ENCODE measurements at places on chromosomes 5 and 9. TPM values are rescaled to one million over a fixed set of nuclear protein-coding genes. Genes with fewer than 3 reads are reported as not detected.

Gene LCN9
- total RNA-seq = not detected

Gene RASEF
- total RNA-seq = not detected

Gene IL13
- 8.4 TPM for total RNA-seq

Gene CCDC183
- 0.45 TPM for total RNA-seq

GRCh38 chr5:135553688-135554462 lies 18.1 kb upstream of the NEUROG1 start:
- DNase-seq = no peak

DNA sequence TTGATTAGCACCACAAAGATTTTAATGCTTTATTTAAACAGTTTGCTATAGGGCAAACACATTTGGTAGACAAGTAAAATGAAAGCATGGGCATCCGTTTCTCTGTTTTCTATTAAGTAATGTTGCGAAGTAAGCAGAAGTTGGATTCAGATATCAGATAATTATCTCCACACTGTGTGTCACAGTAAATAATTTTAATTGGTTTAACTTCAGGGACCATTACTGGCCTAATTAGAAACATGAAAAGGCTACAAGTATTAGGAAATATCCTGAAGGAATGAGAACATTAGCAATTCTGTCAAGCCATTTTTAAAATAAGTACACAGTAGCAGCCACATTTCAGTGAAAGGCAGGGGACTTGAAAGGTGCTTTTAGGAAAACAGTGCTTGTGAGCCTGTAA lies 975.4 kb downstream of the NR2F1-AS1 start:
- DNase-seq = no peak

- DNase-seq = no peak
Measured at GRCh38 chr5:41648996-41649395, 138.6 kb upstream of the PLCXD3 start.

DNA sequence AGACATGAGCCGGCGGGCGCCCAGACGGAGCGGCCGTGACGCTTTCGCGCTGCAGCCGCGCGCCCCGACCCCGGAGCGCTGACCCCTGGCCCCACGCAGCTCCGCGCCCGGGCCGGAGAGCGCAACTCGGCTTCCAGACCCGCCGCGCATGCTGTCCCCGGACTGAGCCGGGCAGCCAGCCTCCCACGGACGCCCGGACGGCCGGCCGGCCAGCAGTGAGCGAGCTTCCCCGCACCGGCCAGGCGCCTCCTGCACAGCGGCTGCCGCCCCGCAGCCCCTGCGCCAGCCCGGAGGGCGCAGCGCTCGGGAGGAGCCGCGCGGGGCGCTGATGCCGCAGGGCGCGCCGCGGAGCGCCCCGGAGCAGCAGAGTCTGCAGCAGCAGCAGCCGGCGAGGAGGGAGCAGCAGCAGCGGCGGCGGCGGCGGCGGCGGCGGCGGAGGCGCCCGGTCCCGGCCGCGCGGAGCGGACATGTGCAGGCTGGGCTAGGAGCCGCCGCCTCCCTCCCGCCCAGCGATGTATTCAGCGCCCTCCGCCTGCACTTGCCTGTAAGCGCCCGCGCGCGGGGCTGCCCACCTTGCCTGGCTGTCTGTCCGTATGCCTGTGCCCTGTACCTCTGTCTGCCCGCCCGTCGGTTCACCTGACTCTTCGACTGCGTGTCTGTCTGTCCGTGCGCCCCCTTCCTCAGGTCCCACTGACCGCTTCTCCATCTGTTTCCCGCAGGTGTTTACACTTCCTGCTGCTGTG lies 412 bp downstream of the FGF18 start:
- no peak for DNase-seq

DNA sequence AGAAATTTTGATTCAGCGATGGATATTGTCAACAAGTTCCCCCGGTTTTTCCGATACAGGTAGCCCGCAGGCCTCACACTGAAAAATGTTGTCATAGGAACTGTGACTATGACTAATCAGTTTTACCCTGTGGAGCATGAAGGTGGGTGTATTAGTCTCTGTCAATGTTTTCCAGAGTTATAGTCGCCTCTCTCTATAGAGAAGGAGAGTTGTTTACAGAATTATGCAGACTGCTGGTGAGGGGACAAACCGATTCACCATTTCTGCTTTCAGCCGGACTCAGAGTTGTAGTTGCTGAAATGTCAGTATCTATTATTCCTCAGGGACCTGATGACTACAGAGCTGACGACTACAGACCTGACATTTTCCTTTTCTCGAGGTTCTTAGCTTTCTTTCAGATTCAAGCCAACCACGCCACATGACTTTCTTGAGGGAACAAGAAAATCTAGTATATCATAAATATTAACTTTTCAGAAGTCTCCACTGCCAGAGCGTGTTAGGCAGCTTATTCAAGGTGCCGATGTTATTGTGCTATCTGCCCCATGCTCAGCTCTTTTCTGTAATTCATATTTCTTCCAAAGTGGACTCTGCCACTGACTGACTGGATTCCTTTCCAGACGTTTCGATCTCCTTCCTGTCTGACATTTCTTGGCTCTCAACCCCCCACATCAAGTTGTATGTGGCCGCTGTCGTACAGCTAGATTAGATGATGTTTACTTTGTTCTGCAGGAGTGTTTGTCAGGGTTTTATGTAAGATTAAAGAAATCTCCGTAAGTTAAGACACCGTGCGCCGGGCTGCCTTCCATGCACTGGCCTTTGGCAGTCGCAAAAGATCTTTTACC lies 178.1 kb downstream of the FGF1 start:
- DNase-seq = no peak

DNA sequence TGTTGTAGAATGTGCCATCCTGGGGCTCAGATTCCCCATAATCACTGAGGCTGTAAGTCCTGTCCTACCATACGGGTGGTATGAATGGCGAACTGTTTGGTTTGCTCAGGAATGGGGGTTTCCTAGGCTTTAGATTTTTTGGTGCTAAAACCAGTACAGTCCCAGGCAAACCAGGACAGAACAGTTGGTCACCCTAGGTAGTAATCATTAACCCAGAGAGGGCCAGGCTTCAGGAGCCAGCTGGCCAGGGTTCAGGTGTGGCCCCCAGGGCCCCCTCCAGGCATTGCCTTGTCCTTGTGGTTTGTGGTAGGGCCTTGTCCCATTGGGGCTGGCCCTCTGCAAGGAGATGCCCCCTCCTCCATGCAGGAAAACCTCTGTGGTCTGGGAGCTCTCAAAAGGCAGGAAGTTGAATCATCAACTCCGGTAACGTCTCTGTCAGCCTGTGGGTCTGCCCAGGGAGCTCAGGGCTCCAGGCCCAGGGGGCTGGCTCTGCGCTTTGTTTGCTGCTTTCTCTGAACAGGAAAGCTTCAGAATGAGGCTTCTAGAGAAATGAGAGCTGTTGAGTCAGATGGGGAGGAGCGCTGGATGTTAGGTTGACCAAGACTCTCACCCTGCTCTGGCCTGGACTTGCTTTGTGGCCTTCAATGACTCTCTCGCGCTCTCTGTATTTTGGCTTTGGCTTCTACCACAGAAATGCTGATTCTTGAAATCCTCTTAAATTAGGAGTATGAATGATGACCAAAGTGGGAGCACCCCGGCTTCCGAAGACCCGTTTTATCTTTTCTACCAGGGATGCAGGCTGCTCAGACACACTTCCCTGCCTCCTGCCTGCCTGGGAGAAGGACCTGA lies 22.2 kb upstream of the JADE2 start:
- peak; percentile 89 for DNase-seq

- DNase-seq = no peak
Measured at GRCh38 chr5:146366904-146367303, 28.3 kb downstream of the POU4F3 start.

GRCh38 chr9:135156525-135157510 lies 69.3 kb downstream of the OLFM1 start:
- no peak for DNase-seq

GRCh38 chr9:89356782-89357181 lies 38.5 kb downstream of the SECISBP2 start:
- DNase-seq = no peak

DNA sequence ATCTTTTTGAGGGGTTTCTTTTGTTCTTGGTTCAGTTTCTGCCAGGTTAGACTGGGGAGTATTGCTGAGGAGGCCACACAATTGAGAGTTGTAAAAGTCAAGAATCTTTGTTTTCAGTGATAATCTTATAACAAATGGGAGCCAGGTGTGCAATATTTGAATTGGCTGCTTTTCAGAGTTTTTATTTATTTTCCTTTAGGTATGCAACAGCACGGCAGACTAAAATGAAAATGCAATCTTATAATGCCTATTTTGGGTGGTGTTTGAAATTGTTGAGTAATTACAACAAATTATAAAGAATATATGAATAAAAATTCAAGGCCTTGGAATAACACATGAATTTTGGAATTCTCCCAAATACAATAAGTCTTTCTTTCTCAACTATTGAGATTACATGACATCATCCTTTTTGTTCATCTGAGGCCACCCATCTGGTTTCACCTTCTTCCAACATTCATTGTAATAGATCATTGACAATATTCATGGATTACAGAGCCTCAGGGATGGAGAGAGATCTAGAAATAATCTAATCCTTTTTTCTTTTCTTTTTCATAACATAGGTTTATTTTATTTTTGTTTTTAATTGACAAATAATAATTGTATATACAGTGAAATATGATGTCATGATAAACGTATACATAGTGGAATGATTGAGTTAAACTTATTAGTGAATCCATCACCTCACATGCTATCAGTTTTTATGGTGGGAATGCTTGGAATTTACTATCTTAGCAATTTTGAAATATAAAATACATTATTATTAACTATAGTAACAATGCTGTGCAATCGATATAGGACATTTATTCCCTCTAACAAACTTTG lies 1061.0 kb downstream of the NR2F1-AS1 start:
- no peak for DNase-seq

DNA sequence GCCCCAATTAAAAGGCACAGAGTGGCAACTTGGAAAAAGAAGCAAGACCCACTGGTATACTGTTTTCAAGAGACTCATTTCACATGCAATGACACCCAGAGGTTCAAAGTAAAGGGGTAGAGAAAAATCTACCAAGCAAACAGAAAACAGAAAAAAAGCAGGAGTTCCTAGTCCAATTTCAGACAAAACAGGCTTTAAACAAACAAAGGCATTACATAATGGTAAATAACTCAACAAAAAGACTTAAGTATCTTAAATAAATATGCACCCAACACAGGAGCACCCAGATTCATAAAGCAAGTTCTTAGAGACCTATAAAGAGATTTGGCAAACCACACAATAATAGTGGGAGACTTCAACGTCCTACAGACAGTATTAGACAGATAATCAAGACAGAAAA lies 215.8 kb downstream of the SLCO4C1 start:
- no peak for DNase-seq

All from natural killer cell treated with Interleukin-12 subunit alpha and Interleukin-12 subunit beta and Interleukin-15 and Interleukin-18, amount 100 ng/mL, for 72 hours (primary cell).